ENCODE measurements at places on chromosomes 12 and 14.

DNA sequence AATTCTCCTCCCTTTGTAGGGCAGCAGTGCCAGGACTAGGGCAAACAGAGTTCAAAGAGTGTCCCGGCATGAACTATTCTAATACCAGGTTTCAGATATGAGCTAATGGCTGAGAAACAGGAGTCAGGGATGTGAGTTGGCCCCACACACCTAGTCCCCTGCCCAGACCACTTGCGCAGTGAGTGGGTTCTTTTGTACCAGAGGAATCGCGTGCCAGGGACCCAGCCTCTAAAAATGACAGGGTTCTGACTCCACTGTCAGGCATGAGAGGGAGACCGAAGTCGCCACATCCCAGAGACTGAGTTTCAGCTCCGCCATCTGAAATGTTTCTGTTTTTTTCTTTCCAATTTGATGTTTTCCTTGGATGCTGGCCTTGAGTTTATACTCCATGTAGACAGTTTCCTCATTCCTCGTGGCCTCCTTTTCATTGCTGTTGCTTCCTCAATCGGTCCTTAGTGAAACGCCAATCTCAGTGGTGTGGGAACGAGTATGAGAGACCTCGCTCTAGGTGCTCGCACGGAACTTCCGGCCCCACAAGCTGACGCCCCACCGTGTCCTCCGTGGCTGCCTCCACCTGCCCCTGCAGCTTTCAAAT, 31.5 kb downstream of the FBXL14 start:
- no peak for DNase-seq

GRCh38 chr14:65637780-65638179, 225.2 kb downstream of the FUT8 start:
- DNase-seq = peak; percentile 32

GRCh38 chr12:28158353-28158752, 31.9 kb upstream of the CCDC91 start:
- no peak for DNase-seq

- DNase-seq = no peak
Measured at GRCh38 chr12:66971816-66972215, 292.9 kb upstream of the GRIP1 start.

DNA sequence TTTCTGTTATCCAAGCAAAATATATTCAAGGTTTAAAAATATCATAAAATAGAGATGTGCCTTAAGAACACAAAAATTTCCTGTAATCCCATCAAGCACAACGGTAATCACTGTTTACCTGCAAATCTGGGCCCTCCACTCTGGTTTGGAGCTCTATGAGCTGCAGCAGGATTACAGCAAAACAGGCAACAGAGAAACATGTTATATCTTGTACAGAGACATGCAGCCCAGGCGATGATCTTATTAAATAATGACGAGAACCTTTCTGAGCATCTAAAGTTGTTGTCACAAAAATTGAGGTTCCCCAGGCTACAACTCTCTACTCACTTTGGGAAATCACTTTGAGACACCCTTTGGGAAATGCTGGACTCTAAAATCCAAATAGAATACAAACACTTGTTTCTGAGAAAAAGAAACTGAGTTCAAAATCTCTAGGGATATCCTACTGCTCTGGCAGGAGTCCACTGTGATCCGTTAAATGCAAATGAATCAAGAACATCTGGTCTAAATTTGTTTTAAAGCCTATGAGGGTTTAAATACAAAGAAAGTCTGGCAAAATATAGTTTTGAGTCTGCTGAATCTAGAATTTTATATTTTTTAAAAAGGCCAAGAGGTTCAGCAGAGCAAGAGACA, 36.3 kb downstream of the STON2 start:
- DNase-seq = no peak

DNA sequence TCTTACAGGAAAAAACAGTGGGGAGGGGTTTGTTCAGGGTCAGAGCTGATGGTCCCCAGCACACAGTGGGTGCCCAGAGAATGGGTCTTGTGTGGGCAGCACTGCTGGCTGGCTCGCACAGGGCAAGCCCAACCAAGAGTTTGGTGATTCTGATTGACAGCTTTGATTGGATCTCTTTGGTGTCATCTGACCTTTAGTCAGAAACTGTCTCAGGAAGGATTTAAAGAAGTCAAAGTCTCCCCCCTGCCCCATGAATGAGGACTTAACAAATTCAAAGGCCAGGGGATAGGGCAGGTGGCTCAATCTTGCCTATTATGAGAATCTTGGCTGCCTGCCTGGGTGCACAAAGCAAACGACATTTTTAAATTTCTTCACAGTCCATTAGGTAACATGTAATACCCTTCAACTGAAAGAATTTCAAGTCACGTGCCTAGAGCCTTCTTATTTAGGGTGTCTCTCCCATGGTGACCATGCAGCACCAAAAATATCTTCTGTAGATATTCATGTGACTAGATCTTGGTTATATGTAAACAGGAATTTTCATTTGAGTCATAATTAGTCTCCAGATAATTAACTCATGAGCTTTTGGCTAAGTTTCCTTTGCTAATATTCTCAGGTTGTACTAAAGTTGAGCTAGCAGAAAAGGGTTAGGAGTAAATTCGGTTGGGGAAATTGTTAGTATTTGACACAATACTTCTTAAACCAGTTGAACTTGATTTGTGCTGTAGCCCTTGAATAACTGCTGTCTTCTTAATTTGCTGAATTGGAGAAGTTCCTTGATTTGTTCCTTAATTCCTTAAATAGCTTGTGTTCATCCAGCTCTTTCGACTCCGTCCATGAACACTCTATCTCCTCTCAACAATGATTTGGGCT, 54.5 kb upstream of the HECTD1 start:
- DNase-seq = no peak

DNA sequence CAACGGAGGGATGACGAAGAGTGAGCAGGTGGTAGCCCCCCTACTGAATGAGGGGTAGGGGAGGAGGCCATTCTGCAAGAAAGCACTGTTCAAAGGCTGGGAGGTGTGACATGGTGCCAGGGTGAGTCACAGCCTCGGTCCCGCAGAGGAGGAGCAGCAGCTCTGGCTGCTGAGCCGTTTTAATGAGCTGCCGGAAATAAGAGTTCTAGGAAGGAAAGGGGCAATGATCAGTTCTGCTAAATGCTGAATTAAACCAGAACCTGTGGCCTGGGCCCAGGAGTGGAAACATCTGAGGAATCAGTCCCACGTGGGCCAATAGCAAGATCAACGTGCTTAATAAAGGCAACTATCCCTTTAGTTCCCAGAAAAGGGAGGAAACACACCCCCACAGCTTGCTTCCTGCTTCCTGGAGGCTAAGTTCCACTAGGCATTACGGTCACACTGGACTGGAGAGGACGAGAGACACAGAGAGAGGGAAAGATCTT, 3.6 kb downstream of the ABCD4 start:
- peak; percentile 10 for DNase-seq

DNA sequence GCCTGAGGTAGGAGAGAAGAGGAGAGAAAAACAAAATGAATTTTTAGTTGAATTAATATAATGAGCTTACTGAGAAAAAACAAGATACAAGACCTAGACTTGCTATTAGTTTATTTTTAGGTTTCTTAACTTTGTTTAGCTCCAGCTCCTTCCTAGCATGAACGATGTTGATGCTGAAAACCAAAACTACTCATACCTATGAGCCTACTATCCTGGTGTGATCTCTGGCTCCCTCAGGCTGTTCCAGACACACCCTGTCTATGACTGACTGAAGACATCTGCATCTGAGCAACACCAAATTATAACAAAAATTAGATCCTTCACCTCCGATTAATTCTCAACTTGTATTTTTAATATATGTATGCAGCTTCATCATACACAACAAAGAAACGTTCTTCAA, 190.4 kb downstream of the SLC5A8 start:
- DNase-seq = no peak

- no peak for DNase-seq
Measured at GRCh38 chr12:49064767-49065152, 4.2 kb upstream of the KMT2D start.

- DNase-seq = no peak
Measured at GRCh38 chr14:64806202-64806861, 73.4 kb downstream of the SPTB start.

DNA sequence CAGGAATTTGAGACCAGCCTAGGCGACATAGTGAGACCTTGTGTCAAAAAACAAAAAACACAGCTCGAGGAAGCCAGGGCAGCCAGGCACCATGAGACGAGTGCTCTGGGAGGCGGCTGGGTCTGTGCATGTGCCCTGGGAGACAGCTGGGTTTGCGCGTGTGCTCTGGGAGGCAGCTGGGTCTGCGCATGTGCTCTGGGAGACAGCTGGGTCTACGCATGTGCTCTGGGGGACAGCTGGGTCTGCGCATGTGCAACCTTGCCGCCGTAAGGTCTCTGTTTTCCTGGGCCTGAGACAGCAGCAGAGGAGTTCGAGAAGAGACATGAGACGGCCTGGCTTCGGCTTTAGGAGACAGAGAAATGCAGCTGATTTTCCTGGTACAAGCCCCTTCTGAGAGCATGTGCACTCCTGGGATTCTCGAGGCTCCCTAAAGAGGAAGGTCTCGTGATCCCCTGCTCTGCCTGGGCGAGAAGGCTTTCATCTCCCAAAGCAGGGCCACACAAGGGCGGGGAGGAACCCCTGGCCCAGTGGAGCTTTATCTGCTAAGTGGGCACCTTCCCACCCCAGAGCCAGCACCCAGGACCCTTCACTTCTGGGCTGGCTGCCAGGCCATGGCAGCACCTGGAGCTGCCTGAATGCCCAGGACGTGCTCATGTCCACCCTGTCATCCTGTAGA, 3.5 kb upstream of the BDKRB1 start:
- no peak for DNase-seq

GRCh38 chr14:99590746-99591555, 13.1 kb downstream of the CCDC85C start:
- no peak for DNase-seq

DNA sequence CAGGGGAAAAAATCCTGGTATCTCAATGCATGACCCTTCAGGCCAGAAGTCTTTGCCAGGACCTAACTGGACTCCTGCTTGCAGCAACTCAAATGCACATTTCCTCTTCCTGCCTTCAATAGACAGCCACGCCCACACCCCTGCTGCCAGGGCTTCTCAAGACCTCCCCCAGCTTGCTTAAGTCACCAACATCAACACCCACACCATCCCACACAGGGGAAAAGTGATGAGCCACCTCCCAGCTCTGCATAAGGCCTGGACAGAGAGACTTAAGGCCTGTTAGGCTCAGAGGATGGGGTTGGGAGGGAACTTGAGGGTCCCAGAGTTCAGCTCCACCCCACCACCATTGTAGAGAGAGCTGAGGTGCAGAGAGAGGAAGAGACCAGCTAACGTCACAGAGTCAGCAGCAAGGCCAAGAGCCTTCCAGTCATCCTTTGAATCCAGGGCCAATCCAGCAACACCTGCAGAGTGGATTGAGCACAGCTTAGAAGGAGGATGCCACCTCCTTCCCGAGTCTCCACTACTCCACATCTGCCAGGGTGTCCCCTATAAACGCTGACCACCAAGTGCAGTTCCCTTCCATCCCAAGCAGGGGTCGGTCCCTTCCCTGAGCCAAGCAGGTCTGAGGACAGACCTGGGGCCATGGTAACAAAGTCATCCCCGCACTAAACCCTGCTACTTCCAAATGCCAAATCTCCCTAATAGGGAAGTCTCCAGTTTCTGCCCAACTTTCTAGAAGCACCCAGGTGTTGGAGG, 50.0 kb downstream of the KDM2B start:
- peak; percentile 38 for DNase-seq

DNA sequence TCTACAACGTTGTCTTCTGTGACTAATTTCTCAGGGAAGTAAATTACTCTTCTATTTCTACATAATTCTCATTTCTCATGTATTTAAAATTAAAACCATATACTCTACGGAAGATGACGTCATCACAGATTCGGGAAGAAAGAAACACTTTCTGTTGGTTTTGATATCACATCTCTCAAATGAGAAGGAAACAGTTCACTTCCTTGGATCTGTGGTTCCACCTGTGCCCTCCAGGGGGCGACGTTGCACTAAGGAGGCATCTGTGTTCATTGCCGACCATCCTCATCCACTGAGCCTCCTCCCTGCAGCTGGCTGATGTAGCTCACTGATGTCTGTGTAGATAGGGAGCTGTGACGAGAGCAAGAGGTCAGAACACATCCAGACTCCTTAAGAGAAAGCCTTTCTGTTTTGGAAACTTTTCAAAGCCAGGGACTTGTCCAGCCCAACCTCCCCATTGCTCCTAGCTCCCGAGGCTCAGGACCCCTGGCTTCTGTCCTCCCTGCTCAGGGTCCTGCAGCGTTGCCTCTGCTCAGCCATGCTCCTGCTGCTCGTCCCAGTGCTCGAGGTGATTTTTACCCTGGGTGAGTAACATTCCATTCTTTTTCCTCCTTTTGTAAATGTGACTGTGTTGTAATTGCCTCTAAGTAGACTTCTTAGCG, 172.7 kb upstream of the OR4E1 start:
- DNase-seq = peak; percentile 64

- no peak for DNase-seq
Measured at GRCh38 chr12:131832321-131833231, 4.4 kb downstream of the MMP17 start.

GRCh38 chr12:76757694-76758093, 6.2 kb upstream of the ZDHHC17 start:
- DNase-seq = no peak

DNA sequence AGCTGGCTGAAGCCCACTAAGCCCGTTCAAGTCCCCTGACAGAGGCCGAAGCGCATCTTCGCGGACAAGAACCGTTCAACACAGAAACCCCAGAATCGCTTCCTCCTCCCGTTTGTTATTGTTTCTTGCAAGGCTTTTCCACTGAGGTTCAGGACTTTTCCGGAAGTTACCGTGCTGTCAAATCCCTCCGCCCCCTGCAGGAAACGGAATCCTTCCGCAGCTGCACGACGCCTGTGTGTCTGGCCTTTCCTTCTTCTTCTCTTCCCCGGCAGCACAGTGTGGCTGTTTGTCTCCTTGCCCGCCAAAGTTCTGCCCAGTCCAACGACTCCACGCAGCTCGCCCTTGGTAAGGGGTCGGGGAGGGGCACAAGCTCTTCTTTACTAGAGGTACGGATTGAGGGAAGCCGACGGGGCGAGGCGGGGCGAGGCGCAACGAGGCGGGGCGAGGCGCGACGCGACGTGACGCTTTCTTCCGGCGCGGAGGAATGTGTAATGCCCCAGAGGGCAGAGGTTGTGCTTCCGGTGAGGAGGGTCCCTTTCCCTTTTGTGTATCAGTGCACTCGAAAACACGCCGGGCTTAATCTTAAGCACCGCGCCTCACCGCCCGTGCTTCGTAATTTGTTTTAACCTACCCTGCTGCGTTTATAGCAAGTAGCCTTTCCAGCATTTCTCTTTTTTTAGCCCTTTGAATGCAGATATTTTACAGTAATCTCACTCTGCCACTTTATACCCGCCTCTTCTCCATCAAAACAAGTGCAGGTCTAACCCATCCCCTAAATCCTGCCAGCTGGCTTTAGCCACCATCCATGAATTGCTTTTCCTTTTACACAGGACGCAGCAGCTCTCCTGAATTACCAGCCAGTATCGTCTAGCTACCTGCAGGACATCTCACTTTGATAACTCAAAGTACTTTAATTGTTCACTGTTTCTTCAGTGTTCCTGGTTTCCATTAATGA, at the start of gene KDM5A:
Gene KDM5A (minus strand): TSS at position 179 of the 955 bp plus-strand sequence. CDS start 229 bp downstream, outside the sequence.
- peak; percentile 84 for DNase-seq

DNA sequence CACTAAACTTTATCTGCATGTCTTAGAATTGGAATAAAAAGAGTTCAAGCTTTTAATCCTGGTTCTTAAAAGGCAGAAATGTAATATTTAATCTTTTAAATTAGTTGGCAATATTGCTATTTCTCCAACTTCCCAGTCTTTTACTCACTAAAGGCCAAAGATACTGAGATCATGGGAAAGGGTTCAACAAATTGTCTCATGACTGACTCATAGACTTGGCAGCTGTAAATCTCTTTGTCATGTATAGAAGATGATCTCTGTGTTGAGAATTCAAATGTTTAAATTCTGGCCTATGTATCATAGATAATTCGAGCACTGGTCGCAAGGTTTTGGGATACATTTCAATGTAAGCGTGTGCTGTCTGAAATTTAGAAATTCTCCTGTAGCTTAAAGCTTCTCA, 40.1 kb upstream of the STRAP start:
- no peak for DNase-seq
